ENCODE measurements at places on chromosomes 16 and 17.

- no peak for DNase-seq
These were observed 60.1 kb upstream of the MED9 start for GRCh38 chr17:17416400-17417360.

- DNase-seq: no peak
These were observed 330.0 kb downstream of the SHISA9 start for GRCh38 chr16:13231365-13231764.

GRCh38 chr17:72684405-72685020 is 408.0 kb downstream of the SLC39A11 start:
- no peak for DNase-seq

- DNase-seq: no peak
These were observed 13.9 kb upstream of the TMC7 start for GRCh38 chr16:18969855-18970240.

GRCh38 chr17:74773871-74774286 is 2.3 kb downstream of the NAT9 start:
- no peak for DNase-seq

- DNase-seq: no peak
These were observed 50.0 kb downstream of the VAC14 start for GRCh38 chr16:70750893-70751467.

GRCh38 chr16:5044011-5044540 is 10.3 kb upstream of the NAGPA start:
- DNase-seq: no peak

DNA sequence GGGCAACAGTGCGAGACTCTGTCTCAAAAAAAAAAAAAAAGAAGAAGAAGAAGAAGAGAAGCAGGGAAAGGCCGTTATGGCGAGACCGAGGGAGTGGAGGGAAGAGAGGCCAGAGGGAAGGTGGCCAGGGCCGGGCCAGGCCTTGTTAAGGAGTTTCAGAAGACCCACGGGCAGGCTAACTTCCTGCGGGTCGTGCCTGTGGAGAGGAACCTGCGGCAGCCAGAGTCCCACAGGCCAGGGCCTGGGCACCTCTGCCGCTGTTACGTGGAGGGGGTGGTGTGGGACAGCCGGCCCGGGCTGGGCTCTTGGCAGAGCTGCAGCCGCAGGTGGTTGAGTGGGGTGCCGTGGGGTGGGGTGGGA is 5.4 kb downstream of the WDR81 start:
- no peak for DNase-seq

GRCh38 chr16:86739808-86740207 is 161.5 kb downstream of the FOXL1 start:
- no peak for DNase-seq

DNA sequence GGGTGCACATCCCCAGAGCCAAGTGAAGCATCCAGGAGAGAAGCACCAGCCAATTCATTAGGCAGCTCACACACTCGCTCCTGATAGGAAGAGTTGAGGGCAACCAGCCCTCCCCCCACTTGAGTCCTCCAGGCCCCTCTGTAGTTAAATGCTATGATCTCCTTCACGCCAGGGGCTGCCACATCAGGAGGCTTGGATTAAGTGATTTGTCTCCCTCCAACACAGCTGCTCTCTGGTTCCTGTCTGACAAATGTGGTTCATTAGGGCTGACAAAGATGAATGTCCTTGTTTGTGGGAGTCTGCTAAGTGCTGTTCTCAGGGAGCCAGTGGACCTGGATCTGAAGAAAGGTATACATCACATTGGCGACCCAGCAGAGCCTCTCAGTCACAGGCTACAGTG is 94.5 kb upstream of the WSCD1 start:
- DNase-seq: no peak

DNA sequence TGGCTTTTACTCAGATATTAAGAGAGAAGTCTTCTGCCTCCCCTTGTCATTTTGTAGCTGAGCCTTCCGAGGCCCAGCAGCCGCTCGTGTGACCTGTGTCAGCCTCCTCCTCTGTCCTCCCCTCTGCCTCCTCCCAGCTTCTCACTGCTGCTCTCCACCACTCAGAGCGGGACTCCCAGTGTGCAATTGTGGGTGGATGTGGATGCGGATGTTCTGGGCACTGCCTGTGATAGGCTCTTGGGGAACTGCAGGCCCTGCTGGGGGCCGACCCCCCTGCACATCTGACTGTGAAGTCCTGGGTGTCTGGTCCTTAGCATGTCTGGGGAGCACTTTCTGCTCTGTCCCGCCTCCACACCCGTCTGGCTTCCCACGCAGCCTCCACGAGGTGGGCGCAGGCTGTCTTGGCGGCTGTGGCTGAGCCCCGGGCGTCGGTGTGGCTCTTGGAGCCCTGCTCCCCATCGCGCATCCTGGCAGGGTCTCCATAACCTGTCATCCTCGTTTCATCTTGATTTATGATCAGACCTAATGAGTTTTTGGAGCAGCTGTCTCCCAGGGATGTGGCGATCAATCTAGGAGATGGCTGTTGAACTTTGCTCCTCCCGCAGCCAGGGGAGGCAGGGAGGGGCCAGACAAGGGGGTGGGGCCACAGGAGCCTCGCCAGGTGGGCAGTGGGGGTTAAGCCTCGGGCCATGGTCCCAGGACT is 28.1 kb downstream of the GRIN2C start:
- no peak for DNase-seq

DNA sequence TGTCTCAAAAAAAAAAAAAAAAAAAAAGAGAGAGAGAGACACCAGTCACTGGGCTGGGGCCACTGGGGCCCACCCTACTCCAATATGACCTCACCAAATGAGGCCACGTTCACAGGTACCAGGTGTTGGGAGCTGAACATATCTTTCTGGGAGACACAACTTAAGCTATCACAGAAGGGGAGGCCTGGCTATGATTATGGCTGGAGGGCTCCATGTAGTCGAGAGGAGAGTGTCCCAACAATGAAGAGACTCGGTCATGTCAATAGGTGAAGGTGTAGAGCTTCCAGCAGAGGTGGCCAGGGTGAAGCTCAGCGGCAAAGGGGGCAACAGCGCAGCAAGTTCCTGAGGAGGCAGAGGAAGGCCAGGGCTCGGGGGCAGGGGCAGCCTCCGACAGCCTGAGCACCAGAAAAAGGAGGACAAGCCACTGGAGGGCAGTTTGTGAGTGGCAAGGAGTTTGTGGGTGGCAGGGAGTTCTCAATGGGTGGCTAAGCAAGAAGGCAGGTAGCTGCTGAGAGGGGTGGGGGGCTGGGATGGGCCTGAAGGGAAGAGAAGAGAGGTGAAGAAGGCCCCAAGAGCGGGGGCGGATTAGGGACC is 28.0 kb downstream of the ABCC3 start:
- no peak for DNase-seq

DNA sequence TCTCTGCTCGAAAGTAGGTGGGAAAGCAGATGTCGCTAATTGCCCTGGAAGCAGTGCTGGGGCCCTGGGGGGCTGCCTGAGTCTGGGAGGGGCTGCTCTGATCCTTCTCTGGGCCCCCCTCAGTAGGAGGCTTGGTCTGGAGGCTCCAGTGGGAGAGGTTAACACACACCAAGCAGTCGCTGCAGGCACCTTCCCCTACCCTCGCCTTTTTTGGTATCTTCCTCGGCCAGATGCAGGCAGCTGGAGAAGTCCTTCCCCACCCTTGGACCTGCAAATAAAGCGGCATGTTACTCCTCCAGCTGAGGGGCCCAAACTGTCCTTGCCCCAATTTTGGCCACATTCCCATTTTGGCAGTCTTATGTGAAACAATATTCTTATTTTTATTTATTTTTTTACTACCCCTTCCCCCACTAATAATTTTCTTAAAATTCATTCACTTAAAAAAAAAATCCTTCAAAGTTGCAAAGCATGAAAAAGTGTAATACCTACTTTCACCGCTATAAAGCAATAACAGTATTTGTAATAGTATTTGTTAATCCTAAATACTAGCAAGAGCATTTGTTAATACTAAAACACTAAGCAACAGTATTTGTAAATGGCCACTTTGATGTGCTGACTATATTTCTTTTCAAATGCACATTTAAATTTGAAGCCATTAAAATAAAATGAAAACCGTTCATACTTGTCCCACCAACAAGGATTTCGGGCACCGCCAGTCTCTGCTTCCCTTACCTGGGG is 15.0 kb downstream of the C16orf46 start:
- DNase-seq: no peak

- peak; percentile 84 for DNase-seq
These were observed 5.3 kb upstream of the ZNF689 start for GRCh38 chr16:30615358-30616091.

DNA sequence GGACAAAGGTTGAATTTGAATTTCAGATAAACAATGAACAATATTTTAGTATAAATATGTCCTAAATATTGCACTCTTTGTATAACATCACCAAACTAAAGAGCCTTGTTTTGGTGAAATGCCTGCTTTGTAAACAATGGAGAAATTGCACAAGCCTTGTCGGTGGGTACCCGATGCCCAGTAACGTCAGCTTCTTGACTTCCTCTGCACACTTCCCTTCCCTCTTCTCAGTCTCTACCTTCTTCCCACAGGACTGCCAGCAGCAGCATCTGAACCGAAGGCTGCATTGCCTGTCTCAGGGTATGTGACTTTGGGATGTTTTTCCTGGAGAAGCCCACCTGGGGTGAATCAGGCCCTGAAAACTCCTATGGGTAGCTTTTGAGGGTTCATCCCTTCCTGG is 113.9 kb downstream of the UTP18 start:
- no peak for DNase-seq

- DNase-seq: no peak
These were observed 16.3 kb downstream of the MEIOC start for GRCh38 chr17:44672479-44673093.

DNA sequence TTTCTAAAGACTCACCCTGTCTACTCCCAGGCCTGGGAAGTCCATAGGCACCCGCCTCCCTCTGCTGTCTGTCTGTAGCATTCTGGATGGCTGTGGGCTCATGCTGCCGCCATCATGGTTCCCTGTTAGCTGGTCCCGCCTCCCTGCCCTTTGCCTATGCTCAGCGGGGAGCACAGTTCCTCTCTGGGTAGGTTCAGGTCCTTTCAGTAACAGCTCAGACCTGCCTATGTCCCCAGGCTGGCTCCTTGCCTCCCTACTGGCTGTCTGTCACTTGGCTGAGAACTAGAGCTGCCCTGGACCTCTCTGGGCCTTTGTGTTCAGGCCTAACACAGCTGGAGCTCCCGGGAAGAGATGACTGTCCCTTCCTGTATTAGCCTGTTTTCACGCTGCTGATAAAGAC is 317.9 kb downstream of the SNX29 start:
- DNase-seq: no peak

DNA sequence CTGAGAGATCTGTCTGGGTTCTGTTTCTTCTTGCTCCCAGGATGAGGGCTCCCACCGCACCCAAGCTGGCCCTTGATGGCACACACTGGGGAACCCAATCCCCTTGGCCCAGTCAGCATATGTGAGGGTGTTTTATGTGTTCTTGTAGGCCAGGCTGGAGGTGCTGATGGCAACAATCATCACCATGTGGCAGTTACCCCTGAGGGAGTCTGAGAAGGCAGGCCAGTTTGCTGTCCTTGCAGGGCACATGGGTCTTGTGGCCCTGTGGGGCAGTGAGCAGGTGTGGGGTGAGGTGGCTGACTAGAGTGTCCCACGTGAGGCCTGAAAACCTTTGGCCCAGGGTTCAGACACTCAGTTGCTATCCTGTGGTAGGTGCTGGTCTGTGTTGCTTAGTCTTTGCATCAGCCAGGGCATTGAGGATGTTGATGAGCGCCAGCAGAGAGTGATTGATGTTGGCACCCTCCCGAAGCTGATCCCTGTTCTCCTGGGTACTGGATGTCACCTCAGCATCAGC is 2183.0 kb downstream of the TP53TG3F start:
- no peak for DNase-seq

GRCh38 chr17:64190472-64190871 is 60.5 kb upstream of the ERN1 start:
- DNase-seq: no peak

DNA sequence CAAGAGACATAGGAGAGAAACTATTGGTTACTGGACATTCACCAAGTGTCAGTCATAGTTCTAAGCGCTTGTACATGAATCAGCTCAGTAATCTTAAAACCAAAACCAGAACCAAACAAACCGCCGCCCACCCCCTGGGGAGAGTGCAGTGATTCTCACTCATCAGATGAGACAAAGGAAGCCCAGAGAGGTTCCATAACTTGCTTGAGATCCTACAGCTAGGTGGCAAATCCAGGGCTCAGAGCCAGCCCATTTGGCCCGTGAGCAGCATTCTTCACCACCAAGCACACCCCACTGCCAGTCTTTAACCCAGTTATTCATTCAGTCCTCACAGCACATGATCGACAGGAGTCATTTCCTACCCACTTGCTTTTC is 37.2 kb upstream of the RGS9 start:
- DNase-seq: peak; percentile 86

DNA sequence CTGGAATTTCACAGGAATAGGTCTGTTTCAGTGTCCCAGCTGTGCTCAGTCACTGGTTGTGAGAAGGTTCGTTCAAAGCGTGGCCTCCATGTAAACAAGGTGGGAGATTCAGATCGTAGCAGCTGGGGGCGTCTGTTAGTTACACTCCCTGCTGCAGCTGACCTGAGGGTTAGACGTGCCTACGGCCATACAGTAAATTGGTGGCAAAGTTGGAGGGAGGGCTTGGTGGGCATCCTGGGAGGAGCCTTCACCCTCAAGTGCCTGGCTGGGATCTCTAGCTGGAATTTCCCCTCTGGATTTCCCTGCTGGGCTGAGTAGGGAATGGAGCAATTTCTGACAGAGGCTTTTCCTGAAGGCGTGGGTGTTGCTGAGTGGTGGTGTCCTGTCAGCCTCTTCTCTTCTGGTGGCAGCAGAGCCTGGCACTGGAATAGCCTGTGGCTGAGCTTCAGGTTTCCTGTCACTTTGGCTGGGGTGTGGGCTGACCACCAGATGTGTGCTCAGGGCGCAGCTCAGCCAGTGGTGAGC is 6.4 kb downstream of the FCSK start:
- no peak for DNase-seq

- no peak for DNase-seq
These were observed 64.1 kb upstream of the SREBF1 start for GRCh38 chr17:17900615-17901520.

DNA sequence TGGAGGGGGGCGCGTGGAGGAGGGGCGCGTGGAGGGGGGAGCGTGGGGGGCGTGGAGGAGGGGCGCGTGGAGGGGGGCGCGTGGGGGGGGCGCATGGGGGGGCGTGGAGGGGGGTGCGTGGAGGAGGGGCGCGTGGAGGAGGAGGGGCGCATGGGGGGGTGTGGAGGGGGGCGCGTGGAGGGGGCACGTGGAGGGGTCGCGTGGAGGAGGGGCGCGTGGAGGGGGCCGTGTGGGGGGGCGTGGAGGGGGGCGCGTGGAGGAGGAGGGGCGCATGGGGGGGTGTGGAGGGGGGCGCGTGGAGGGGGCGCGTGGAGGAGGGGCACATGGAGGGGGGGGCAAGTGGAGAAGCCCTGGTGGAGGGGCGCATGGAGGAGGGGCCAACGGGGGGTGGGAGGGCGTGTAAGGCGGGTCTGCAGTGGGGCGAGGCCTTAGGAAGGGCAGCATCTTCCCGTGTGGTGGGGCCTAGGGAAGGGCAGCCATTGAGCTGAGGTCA is 7.3 kb downstream of the MSLN start:
- no peak for DNase-seq

- peak; percentile 74 for DNase-seq
These were observed 78.0 kb upstream of the ZNF750 start for GRCh38 chr17:82917699-82918345.

GRCh38 chr17:8701221-8701620 is 43.4 kb downstream of the CCDC42 start:
- peak; percentile 24 for DNase-seq

Measured in activated CD8-positive, alpha-beta memory T cell treated with anti-CD3 and anti-CD28 coated beads for 24 hours (primary cell).